ENCODE measurements at places on chromosomes 4 and X. TPM values are rescaled to one million over a fixed set of nuclear protein-coding genes. Genes with fewer than 3 reads are reported as not detected.
A peak's percentile ranks its signal among the peaks of the same experiment; 100 is the strongest.

GRCh38 chrX:153763989-153764755, at the start of gene PLXNB3:
PLXNB3 (plus strand) TSS chrX:153764249; CDS start chrX:153765536, 1,287 bp downstream.
- H3K4me3 ChIP-seq: peak within 1 kb of the TSS; percentile 51
- no peak within 1 kb of the TSS for H3K27ac ChIP-seq
- DNase-seq: peak; percentile 28
- H3K27me3 ChIP-seq: no peaks in the 10 kb centered on the region
- H3K4me1 ChIP-seq: peaks cover 13% of the 10 kb centered on the region
- peaks cover 2% of the 10 kb centered on the region for H3K36me3 ChIP-seq

DNA sequence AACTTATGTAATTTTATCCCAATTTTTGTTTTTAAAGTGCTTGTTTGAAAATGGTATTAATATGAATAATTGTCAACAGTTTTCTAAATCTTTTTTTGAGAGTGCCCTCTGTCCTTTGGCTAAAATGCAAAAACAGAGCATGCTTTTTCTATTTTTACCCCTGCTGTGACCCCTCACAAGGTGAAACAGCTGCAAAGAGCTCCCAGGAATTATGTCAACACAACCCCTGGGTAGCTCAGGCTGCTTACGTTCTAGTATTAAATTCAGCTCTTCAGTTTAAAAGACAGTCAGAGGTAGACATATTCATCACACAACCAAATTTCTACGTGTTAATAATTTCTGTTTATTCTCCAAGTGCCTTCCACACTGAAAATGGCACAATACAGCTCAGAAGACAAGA, 367.5 kb downstream of the PRDM5 start:
- DNase-seq: no peak
- no peaks in the 10 kb centered on the region for H3K36me3 ChIP-seq
- H3K4me3 ChIP-seq: no peak overlapping the region
- H3K27ac ChIP-seq: no peak overlapping the region
- H3K27me3 ChIP-seq: no peaks in the 10 kb centered on the region
- no peaks in the 10 kb centered on the region for H3K4me1 ChIP-seq

- peaks cover 2% of the 10 kb centered on the region for H3K36me3 ChIP-seq
- H3K4me1 ChIP-seq: no peaks in the 10 kb centered on the region
- H3K27me3 ChIP-seq: no peaks in the 10 kb centered on the region
- no peak for DNase-seq
- H3K4me3 ChIP-seq: no peak overlapping the region
- H3K27ac ChIP-seq: no peak overlapping the region
Measured at GRCh38 chr4:127920521-127920920, 39.8 kb downstream of the PLK4 start.

- no peak overlapping the region for H3K27ac ChIP-seq
- no peaks in the 10 kb centered on the region for H3K27me3 ChIP-seq
- peaks cover 41% of the 10 kb centered on the region for H3K36me3 ChIP-seq
- H3K4me3 ChIP-seq: no peak overlapping the region
- no peak for DNase-seq
- H3K4me1 ChIP-seq: peaks cover 29% of the 10 kb centered on the region
Measured at GRCh38 chr4:1230971-1231636, 17.8 kb downstream of the CTBP1 start.

DNA sequence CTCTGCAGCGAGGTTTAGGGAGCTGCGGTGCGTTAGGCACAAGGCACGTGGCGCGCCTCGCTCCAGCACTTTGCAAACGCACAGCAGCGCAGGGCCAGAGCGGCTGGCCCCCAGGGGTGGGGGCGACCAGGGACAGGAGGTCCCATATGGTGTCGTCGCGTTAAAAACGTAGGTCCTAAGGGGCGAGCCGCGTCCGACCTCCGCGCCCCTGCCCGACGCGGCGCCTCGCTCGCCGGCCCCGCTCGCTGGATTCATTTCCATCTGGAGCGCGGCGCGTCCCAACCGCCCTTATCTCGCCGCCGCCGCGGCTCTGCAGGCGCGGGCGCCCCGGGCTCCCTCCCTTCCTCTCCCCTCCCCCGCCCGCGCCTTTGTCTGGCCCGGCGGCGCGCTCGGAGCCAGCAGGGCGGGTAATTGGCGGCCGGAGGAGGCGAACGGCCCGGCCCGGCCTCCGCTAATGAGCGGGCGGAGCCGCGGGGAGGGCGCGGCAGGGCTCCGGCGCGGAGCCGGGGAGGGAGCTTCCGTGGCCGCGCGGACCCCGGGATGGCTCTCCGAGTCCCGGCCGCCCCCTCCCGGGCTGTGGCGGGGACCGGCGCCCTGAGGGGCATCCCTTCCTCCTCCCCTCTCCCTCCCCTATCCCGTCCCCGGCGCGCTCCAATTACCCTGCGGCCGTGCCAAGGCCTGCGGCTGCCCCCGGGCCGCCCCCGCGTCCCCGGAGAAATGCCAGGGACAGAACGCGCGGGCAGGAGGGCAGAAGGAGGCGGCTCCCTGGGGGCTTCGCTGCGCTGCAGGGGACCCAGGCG, 409.0 kb downstream of the BCOR start:
- no peaks in the 10 kb centered on the region for H3K36me3 ChIP-seq
- no peak for DNase-seq
- no peak overlapping the region for H3K27ac ChIP-seq
- peaks cover 3% of the 10 kb centered on the region for H3K4me1 ChIP-seq
- H3K27me3 ChIP-seq: peaks cover 23% of the 10 kb centered on the region

DNA sequence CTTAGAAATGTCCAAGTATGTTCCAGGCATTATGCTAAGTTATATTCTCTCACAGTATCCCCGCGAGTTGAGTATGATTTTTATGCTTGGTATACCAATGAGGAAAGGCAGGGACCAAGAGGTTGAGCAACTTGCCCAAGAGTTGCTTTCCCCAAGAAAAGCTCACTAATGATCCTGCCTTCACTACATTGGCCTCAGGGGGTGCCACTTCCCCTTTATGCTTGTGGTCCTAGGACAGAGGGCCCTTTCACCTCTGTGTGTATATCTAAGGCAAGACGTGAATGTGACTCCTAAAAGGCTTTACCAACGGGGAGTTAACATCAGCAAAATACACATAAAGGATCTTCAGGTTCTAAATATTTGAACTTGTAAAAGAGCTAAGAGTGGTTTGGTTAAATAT, 164.4 kb upstream of the CPEB2 start:
- no peak overlapping the region for H3K4me3 ChIP-seq
- no peak for DNase-seq
- H3K4me1 ChIP-seq: peaks cover 6% of the 10 kb centered on the region
- H3K27me3 ChIP-seq: no peaks in the 10 kb centered on the region

DNA sequence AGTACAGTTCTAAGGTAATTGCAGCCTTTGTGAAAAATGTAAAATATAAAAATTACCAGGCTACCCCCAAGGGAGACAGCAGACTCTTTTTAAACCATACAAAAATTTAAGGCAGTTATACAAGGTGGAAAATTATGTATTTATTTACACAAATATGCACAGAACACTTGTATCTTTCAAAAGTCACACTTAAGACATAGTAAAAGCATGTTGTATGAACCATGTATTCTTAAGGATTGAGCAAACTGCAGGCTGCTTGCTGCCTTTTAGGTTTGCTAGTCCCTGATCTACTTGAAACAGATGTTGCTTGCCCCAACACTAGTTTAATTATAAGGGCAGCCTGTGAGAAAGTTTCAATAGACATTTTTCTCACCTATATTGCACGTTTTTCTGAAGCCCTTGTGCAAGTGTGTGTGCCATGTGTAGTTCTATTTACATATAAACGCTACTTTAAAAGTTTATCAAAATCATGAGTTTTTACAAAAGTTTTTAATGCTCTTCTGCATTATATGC, 72.8 kb downstream of the PRSS12 start:
- H3K27me3 ChIP-seq: no peaks in the 10 kb centered on the region
- peak overlapping the region; percentile 97 for H3K27ac ChIP-seq
- peaks cover 21% of the 10 kb centered on the region for H3K4me1 ChIP-seq

Gene SPACA5
- not detected for polyA plus RNA-seq

Gene F8A3
- 1.1 TPM for polyA plus RNA-seq

Gene MAGEA1
- not detected for polyA plus RNA-seq

Gene RAP2C
- 15.1 TPM for polyA plus RNA-seq
